K562 (cell line): ENCODE measurements at places on chromosomes 6 and 20. TPM values are rescaled to one million over a fixed set of nuclear protein-coding genes. Genes with fewer than 3 reads are reported as not detected.

NKAPL gene
- total RNA-seq, result not detected in 2 replicates

DPPA5 gene
- total RNA-seq, result not detected in 2 replicates

ADGRB3 gene
- 3.9 and 4.7 TPM in 2 replicates for total RNA-seq

SLC17A2 gene
- total RNA-seq, result not detected in 2 replicates

SYTL3 gene
- 0.11 and 0.35 TPM in 2 replicates for total RNA-seq

MLIP gene
- total RNA-seq, result not detected in 2 replicates

GPLD1 gene
- 0.96 and 1.2 TPM in 2 replicates for total RNA-seq

TAPBP gene
- total RNA-seq, result 73.4 and 74.0 TPM in 2 replicates

FOXF2 gene
- not detected in 2 replicates for total RNA-seq

TREM1 gene
- not detected in 2 replicates for total RNA-seq

B3GALT4 gene
- 1.2 and 1.8 TPM in 2 replicates for total RNA-seq

ADNP gene
- 52.2 and 59.9 TPM in 2 replicates for total RNA-seq
